CD4-positive, alpha-beta T cell treated with Interleukin-15 for 4 hours (primary cell): ENCODE measurements at places on chromosomes 1 and 21.

DNA sequence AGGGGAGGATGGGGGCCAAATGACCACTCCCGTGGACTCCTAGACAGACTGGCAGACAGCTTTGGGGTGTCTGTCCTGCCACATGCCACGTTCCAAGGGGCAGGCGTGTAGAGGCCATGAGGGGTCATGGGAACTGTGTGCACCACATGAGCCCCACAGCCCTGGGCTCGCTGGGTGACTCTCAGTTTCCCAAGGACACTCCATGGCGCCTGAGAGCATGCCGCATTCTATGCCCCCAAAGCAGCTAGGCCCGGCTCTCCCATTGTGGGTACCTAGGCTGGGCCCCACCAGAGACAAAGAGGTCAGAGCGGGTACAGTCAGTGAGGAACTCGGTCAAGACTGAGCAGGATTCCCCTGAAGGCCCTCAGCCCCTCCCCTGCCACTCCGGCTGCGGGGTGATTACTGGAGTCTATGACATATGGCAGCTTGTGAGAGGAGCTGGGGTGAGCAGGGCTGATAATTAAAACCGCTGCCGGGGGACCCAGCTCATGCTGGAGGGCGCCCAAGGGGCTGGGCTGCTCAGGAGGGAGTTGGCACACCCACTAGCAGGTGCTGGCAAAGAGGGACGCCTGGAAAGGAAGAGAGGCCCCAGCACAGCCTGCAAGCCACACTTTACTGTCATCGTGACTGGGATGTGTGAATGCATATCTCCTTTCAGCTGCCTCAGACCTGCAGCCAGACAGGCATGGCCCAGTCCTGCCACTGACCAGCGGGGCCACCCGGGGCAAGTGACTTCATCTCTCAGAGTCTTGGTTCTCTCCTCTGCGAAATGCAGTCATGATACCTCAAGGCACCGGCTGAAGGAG is 8.4 kb downstream of the LRP8 start:
- DNase-seq, result no peak

GRCh38 chr21:36422279-36423098 is 37.3 kb downstream of the CHAF1B start:
- no peak for DNase-seq

- DNase-seq, result no peak
Observed at GRCh38 chr1:30313176-30313575, 410.2 kb downstream of the MATN1 start.

DNA sequence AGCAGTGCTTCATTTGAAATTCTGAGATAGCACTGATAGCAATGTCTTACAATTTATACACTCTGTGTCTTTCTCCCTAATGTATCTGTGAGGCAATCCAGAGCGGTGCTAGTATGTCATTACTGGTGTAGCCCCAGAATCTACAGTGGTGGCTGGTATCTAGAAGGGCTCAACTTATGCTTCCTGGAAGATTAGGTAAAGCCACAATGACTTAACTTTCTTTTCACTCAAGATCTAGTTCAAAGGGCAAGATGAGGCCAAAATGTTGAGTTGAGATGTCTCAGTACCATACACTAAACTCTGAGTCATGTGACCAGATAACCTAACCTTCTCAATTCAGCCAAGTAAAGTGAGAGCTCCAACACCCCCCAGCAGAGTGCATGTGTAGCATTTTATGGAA is 77.5 kb downstream of the PAPPA2 start:
- DNase-seq, result no peak
